ENCODE measurements at places on chromosomes 2 and 18.
A peak's percentile ranks its signal among the peaks of the same experiment; 100 is the strongest.

DNA sequence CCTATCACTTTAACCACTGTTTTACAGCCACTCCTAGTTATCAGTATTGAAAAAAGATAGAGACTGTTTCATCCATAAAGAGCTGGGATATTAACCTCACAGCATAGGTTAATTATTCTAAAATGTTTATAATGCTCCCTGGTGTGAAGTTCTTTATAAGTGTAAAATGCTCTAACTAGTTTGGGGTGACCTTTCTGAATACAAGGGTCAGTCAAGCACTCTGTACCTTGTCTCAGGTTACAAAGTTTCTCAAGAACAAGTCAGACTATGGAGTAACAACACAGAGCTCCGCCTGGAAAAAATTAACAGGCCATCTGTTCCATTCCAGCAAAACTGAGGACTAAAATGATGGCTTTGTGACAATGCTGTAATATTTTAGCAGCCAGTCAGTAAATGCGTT, 107.4 kb downstream of the NOL4 start:
- no peak for DNase-seq

DNA sequence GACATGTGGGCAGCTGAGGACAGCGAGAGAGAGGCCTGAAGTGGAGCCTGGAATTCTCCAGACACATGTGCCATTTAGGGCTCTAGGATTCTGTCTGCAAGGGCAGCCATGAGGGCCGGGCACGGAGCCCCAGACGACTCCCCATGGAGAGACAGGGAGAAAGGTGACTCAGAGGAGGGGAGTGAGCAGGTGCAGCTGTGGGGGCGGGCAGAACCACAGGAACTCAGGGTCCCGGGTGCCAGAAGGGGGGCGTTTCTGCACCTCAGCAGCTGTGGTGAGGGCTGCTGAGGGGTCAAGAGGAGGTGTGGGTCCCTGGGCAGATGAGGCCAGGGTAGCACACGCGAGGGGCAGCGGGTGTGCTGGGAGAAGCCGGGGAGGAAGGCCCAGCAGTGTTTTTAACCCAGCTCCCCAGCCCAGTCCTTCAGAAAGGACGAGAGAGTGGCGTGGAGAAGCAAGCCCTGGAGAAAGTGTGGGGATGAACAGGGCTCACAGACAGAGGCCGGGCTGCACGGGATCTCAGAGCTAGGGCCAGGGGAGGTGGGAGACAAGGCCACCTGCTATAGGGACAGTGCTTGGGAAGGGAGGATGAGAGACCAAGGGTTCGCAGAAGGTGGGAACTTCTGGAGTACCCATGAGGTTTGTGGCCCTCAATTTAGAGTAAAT, 7.6 kb downstream of the GPR17 start:
- DNase-seq: no peak

- DNase-seq: no peak
These were observed 564.2 kb downstream of the TSN start for GRCh38 chr2:122319539-122320132.

DNA sequence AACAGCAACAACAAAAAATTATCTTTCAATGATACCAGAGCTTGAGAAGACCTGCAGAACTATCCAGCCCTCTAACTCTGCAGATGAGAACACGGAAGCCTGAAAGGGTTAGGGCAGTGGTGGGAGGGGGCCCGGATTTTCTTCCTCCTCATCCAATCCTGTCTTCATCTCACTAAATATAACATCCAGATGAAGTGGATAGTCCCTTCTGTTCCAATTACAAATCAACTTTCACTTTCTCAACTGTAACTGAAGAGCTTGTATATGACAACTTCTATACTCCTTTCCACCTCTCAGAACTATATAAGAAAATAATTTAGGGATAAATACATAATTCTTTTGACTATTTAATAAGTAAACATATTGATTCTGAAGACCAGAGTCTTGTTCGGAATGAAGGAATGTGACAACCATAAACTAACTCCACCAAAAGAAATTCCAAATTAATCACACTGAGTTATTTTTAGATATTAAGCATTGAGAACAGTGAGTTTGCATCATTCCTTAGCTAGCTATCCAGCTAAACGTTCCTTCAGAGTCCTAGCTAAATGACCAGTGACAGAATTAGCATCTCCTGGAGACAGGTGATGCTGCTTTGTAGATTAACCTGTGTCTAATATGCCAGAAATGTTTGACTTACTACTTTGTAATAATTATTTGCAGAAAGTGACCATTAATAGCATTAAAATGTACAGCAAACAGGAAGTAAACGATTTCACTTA, 32.7 kb downstream of the SFT2D3 start:
- peak; percentile 23 for DNase-seq

DNA sequence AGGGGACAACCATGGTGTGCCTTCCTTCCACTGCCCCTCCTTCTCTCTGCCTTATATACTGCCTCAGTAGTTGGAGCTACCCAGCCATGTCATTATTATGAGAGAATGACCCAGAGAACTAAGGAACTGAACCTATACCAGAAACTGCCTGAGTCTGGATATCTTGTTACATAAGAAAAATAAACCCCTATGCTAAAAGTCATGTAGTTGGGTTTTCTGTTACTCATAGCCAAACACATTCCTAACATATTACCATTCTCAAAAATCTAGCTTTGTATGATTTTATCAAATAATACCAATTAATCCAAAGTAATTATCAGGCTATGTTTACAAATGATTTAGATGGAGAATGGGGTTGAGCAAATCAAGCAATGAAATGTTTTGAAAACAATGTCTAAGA, 15.0 kb upstream of the KLF7 start:
- DNase-seq: no peak

GRCh38 chr2:120904830-120905234, 169.2 kb downstream of the GLI2 start:
- no peak for DNase-seq

- no peak for DNase-seq
These were observed 73.5 kb downstream of the WDPCP start for GRCh38 chr2:63514781-63515180.

GRCh38 chr2:202016579-202017227, 17.0 kb upstream of the FZD7 start:
- DNase-seq: no peak

- DNase-seq: no peak
These were observed 18.9 kb upstream of the ALLC start for GRCh38 chr2:3639015-3639630.

GRCh38 chr2:8565399-8566154, 116.3 kb upstream of the ID2 start:
- DNase-seq: no peak

GRCh38 chr2:38474021-38474456, 97.0 kb upstream of the ATL2 start:
- no peak for DNase-seq

DNA sequence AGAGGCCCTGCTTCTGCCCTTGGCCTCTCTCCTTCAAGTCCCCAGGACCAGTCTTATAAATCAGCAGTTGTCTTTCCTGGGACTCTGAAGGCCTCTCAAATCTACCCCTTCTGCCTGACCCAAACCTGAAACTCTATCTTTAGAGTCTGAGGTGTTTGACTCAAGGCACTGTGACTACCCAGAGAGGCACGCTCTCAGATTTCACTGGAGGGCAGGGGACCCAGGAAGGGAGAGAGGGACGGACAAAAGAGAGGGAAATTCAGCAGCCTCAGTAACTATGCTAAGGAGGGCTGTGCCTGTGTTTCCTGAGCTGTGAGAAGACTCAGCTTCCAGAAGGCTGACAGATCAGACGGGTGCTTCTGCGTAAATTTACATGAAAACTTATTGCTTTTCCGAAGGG, 217.8 kb downstream of the HAUS1 start:
- DNase-seq: no peak

GRCh38 chr2:67581751-67582150, 184.6 kb downstream of the ETAA1 start:
- DNase-seq: no peak

- no peak for DNase-seq
These were observed 156.4 kb downstream of the NRXN1 start for GRCh38 chr2:50875561-50875960.

DNA sequence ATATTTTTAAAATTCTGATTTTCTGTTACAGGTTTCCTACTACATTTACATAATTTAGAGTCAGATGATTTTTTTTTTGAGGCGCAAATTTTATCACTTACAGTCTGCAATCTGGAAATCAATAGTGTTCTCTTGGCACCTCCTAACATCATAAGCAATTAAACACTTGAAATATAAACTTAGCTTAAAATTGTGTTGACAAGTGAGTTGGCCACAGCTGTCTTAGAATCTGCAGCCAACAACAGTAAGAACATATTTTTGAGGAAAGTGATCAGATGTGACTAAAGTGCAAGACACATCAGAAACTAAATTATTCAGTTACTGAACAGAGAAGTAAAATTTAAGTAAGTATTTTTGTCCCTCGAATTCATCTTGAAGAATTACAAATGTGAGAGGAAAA, 726.7 kb upstream of the LRATD1 start:
- no peak for DNase-seq

DNA sequence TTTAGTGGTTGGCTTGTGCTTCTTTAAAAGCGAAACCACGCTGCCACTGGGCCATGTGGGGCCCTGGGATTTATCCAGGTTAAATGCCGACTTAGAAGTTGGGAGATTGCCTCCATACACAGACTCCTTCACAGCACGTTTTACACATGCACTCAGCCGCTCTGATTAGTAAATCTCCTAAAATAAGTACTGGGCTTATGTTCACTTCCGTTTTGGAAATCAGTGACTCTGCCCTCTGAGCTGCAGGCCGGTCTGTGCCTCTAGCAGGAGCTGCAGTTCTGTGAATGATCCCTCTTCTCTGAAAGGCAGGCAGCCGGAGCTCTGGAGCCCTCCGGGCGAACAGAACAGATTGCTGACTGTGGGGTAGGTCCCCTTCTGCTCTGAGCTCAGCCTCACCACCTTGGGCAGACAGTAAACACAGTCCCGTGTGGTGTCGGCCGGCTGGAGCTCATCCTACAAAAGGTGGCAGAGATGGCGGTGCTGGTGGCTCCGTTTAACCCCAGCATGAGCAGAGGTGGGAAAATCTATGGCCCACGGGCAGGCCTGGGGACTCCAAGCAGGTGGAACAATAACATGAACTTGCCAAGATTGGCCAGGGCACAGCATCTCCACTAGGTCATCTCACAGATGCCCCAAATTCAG, 9.8 kb upstream of the RAB17 start:
- peak; percentile 37 for DNase-seq

DNA sequence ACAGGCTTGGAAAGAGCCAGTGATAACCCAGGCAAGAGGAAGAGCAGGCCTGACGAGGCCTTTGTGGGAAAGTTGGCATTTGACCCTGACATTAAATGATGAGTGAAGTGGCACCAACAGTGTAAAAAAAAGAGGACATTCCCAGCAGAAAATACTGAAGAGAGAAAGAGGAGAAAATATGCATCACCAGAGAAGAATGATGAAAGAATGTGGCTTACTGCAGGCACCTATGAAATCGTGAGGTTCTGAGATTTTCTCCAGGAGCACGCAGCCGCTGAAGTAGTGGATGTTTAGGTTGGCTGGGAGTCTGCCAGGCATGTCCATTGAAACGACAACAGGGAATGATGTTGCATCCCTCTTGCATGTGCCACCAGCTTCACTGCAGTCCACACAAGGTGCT, 13.8 kb downstream of the EHD3 start:
- no peak for DNase-seq

GRCh38 chr18:6901286-6901926, 171.9 kb downstream of the ARHGAP28 start:
- no peak for DNase-seq

DNA sequence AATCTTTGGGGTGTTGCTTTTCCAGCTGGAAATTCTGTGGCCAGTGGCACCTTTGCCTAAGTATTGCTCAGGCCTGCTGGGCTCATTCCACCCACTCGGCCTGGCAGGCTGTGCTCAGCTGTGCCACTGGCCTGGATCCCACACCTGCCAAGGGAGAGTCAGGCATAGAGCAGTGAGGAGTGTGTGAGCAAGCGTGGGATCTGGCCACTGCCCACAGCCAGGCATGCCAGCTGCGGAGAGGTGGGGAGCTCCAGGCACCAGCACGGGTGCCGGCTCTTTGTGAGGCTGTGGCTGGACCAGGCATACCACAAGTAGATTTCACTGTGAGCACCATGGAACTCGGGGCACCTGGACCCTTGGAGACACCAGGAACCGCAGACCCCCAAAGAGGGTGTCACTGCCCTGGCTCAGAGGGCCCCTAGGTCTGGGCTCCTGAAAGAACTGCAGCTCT, 118.1 kb upstream of the MAP2 start:
- DNase-seq: no peak

- DNase-seq: no peak
These were observed 73.2 kb downstream of the AGAP1 start for GRCh38 chr2:235566931-235567495.

- DNase-seq: no peak
These were observed 50.0 kb downstream of the SLC38A11 start for GRCh38 chr2:164905307-164905706.

DNA sequence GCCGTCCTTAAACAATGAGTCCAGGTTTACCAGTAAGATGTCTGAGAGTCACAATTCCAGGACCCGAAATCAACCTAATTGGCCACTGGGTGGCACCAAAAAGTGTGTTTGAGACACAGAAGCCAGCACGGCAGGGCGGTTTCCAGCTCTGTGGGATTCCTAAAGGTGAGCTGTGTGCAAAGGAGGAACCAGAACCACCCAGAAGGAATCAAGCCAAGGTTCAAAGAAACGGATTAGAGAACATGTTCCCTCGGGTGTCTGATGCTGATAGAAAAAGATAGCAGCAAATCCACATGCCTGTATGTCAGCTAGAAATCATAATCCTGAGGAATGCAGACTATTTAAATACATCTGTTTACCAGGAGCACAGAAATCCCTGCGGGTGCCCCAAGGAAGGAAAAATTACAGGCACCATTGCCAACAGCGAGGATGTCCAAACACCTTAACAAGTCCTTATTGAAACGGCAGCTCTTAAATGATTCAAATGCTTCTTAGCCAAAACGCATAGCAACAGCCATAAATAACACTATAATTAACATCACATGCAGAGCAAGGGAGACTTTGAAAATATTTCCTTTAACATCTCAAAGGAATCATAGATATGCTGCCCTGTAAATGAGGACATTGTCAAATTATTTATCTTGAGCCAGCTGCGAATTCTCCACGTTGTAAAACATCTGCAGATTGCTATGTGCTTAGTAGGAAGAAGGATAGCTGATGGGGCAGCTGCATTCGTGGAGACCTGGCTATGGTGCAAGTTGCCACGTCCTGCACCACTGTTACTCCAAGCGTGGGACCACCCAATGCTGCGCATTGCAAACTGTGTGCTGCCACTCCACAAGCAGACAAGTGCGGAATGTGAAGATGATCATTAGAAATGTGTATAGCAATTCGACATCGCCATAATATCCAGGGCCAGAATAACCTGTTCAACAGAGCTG, 318.7 kb upstream of the NCKAP5 start:
- DNase-seq: peak; percentile 94

GRCh38 chr2:117555965-117556364, 258.5 kb upstream of the DDX18 start:
- no peak for DNase-seq

GRCh38 chr2:84338069-84338468, 121.0 kb downstream of the SUCLG1 start:
- DNase-seq: peak; percentile 81

DNA sequence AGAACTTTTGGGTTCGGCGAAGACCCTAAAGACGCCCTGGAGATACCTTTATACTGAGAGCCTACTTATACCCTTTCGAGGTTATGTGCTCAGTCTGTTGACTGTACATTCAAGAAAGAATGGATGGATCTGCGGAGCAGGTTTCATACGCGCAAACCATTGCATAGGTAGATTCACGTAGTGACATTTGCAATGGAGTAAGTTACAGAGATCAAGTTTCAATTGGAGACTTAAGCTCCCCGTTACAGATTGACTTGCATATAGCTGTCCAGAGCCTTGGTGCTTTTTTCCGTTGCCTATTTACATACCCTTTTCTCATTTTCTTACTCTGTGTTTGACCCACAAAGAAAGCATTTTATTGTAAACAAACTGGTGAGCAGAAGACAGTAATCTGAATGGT, 923 bp downstream of the PSMD1 start:
- no peak for DNase-seq

Measured in BJ (cell line).